Kidney epithelial cell (primary cell): ENCODE measurements at places on chromosomes 16 and 17. TPM values are rescaled to one million over a fixed set of nuclear protein-coding genes. Genes with fewer than 3 reads are reported as not detected.

DNA sequence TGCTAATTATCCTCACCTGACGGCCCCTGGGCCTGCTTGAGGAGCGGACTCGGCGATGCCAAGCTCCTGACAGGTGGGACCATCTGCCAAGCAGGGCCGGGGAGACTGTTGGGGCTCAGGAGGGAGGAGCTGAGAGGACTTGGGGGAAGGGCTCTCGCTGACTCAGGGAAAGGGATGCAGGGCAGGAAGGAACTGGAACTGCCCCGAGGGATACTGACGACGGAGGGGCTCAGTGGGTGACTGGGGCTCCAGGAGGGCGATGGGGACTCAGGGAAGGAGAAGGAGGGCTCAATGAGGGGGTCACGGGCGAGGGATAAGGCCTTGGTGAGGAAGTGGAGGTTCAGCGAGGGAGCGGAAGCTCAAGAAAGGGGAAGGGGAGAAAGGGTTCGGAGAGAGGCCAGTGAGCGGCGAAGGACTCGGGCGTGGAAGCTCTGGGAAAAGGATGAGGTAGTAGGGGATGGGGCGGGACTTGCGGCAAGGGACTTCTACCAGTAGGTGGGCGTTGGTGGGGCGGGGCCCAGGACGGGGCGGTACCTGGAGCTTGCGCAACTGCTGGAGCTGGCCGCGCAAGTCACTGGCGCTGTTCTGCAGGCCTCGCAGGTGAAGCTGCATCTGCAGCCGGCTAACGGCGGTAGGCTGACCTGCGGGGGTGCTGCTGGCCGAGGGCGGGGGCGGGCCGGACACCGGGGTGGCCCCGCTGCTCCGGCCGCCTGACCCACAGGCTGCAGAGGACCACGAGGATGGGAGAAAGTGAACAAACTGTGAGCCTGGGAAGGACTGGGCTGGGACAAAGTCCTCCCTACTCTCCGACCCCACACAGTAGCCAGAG, 46.5 kb downstream of the SRCIN1 start:
- DNase-seq, result peak; percentile 29

GRCh38 chr16:82755570-82756282, 129.0 kb downstream of the CDH13 start:
- no peak for DNase-seq

DNA sequence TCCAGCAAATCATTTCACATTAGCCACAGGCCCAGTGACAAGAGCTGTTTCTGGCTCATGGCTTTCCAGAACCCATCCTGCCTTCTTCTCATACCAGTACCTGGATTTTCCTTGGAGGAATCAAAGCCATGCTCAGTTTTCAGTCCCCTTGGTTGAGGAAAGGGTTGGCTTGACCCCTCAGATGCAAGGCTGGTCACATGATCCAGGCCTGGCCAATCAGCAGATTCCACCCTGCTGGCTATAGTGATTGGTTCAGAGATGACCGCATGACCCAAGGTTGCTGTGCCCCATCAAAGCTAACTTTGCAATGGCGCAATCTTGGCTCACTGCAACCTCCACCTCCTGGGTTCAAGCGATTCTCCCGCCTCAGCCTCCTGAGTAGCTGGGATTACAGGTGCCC, 45.0 kb downstream of the MMP15 start:
- no peak for DNase-seq

GRCh38 chr16:23403547-23403946, 49.4 kb downstream of the COG7 start:
- DNase-seq, result no peak

DNA sequence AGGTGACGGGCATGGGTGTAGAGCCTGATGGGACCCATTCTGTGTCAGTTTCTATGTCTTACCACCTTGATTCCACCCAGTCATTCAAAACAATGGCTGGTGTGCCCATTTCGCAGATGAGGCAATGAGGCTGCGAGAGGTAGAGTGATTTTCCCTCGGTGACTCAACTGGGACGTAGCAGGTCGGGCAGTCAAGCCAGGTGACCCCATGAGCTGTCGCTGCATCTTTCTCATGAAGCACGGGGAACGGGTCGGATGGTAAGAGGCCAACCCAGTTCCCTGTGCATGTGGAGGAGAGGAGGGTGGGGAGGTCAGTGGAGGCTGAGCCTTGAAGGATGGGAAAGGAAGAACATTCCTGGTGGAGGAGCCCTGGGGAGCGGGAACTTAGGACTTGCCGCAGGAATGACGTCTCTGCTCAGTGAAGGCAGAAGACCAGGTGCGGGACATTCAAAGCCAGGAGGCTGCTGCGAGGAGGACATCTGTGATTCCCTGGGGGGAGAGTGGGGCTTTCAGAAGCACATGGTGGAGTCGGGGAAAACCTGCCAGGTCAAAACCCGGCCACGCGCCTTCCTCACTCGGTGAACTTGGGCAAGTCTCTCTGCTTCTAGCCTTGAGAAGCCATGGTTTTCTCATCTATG, 1.1 kb downstream of the IL21R start:
- no peak for DNase-seq

DNA sequence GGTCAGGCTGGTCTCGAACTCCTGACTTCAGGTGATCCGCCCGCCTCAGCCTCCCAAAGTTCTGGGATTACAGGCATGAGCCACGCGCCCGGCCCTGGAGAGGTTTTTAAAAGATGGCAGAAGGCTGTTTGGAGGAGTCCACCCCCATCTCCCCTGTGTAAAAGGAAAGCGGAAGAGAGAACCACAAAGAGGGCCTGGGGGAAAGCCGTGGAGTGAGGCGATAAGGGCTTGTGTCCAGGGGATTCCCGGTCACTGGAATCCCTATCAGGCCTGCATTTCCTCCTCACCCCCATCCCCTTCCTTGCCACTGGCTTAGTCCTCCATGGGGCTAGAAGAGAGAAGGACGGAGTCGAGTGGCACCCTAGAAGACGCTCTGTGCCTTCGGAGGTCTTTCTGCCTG, at the start of gene GP1BA:
GP1BA (plus strand) TSS at position 315 of the 400 bp plus-strand sequence. CDS start 328 bp downstream, outside the sequence.
- no peak for DNase-seq

DNA sequence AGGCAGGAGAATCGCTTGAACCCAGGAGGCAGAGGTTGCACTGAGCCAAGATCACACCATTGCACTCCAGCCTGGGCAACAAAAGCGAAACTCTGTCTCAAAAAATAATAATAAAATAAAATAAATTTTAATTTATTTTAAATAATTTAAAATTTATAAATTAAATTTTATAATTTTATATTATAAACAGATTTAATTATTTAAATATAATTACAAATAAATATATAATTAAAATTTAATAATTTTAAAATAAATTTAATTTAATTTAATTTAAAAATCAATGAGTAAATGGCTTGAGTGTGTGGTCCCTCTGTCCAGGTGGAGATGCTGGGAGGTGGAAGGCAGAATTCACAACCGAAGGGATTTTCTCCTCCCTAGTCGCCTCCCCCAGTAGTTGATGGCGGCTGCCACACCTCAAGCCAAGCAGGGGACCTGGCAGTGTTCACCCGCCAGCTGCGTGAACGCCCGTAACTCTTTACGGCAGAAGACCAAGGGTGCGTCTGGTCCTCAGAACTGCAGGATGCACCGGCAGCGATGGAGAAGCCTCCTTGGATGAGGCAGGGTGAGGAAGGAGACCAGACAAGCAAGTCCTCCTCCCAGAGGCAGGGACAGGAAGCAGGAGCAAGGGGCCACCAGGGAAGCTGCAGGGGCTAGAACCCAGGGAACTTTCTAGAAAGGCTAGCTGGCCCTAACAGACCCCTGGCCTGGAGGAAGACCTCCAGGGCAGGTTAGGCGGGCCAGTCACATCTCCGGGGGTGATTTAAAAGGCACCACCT, 22.9 kb upstream of the KRT17 start:
- DNase-seq, result no peak

- DNase-seq, result no peak
Measured at GRCh38 chr17:5468075-5468473, 708 bp downstream of the DHX33 start.

- DNase-seq, result no peak
Measured at GRCh38 chr17:62774338-62774737, 33.8 kb downstream of the MARCHF10 start.

GRCh38 chr17:67712375-67712774, 5.4 kb upstream of the NOL11 start:
- DNase-seq, result no peak

DNA sequence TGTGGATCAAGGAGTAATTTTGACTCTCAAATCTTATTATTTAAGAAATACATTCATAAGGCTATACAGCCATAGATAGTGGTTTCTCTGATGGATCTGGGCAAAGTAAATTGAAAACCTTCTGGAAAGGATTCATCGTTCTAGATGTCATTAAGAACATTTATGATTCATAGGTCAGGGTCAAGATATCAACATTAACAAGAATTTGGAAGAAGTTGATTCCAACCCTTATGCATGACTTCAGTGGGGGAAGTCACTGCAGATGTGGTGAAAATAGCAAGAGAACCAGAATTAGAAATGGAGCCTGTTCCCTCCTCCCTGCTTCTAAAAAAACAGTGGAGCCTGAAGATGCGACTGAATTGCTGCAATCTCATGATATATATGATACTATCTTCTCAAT, 36.6 kb upstream of the HNF1B start:
- DNase-seq, result no peak

GRCh38 chr16:58448890-58449289, 51.1 kb upstream of the NDRG4 start:
- no peak for DNase-seq

GRCh38 chr17:7323731-7324437, 5.3 kb downstream of the NEURL4 start:
- no peak for DNase-seq

- DNase-seq, result no peak
Measured at GRCh38 chr17:82900741-82901140, 60.9 kb upstream of the ZNF750 start.

GRCh38 chr17:69711541-69711940, 297.0 kb downstream of the MAP2K6 start:
- no peak for DNase-seq

GRCh38 chr16:62909597-62909996, 873.4 kb upstream of the CDH8 start:
- no peak for DNase-seq

Gene NUBP1
- total RNA-seq, result 26.0 and 27.6 TPM in 2 replicates

Gene SLC5A10
- total RNA-seq, result not detected in 2 replicates

Gene NLGN2
- 8.3 and 8.4 TPM in 2 replicates for total RNA-seq

Gene TP53I13
- total RNA-seq, result 68.4 and 70.4 TPM in 2 replicates

Gene KRTAP9-2
- not detected in 2 replicates for total RNA-seq

Gene HES7
- total RNA-seq, result 1.8 TPM in 1 of 2 replicates, not detected in the other

Gene PARD6A
- 6.5 and 12.1 TPM in 2 replicates for total RNA-seq

Gene CD79B
- 0.14 TPM in 1 of 2 replicates, not detected in the other for total RNA-seq

Gene ENO3
- 3.5 and 5.8 TPM in 2 replicates for total RNA-seq

Gene SOX9
- 65.9 and 80.0 TPM in 2 replicates for total RNA-seq

Gene LCAT
- total RNA-seq, result 3.7 and 5.5 TPM in 2 replicates
